Effector CD4-positive, alpha-beta T cell (primary cell): ENCODE measurements at places on chromosomes 3 and 15.
A peak's percentile ranks its signal among the peaks of the same experiment; 100 is the strongest.

DNA sequence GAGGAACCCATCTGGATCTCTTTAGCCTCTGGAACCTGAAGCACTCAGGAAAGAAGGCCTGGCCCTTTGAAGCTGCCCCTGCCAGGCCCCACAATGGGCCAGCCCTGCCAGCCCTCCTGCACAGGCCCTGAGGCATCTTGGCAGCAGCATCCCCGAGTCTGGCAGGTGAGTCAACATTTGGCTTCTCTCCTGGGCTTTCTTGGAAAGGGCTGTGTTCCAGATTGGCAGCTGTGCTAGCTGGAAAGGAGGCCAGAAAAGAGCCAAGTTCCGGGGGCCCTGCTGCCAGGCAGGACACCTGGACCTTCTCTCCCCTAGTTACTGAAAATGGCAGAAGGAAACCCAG lies 187.2 kb downstream of the SHQ1 start:
- no peak for DNase-seq

DNA sequence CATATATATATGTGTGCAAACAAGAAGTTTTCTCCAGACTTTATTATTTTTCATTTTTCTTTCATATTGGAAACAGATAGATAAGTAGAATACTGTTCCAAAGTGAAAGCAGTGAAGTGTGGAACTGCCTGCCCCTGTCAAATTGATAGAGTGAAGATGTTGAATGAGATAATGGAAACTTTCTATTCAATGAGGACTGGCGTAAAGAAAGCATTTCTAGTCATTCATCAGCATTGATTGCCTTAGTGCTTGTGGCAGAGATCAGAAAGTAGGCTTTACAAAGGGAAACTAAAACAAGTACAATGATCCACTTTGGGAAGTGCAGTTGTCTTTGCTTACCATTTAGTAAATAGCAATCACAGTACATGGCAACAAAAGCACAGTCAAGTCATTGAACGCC lies 300.0 kb downstream of the CADM2 start:
- no peak for DNase-seq

GRCh38 chr3:89212619-89213018 lies 105.2 kb downstream of the EPHA3 start:
- no peak for DNase-seq

DNA sequence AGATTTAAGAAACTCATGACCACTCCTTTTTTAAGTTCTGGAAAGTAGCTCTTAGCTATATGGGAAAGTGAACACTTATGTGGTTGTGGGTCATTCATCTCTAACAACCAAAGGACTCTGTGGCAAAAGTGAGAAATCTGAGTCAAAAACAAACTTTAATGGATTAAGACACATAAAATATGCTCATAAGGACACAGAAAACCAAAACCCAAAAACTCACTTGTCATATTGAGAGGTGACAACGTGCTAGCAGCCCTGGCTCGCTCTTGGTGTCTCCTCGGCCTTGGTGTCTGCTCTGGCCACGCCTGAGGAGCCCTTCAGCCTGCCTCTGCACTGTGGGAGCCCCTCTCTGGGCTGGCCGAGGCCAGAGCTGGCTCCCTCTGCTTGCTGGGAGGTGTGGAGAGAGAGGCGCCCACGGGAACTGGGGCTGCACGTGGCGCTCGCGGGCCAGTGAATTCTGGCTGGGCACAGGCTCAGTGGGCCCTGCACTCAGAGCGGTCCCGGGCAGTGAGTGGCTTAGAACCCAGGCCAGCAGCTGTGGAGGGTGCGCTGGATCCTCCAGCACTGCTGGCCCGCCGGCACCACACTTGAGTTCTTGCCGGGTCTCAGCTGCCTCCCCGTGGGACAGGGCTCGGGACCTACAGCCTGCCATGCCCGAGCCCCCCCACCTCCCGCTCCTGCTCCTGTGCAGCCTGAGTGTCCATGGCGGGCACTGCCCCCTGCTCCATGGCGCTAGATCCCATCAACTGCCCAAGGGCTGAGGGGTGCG lies 30.3 kb upstream of the SKIL start:
- DNase-seq: no peak

DNA sequence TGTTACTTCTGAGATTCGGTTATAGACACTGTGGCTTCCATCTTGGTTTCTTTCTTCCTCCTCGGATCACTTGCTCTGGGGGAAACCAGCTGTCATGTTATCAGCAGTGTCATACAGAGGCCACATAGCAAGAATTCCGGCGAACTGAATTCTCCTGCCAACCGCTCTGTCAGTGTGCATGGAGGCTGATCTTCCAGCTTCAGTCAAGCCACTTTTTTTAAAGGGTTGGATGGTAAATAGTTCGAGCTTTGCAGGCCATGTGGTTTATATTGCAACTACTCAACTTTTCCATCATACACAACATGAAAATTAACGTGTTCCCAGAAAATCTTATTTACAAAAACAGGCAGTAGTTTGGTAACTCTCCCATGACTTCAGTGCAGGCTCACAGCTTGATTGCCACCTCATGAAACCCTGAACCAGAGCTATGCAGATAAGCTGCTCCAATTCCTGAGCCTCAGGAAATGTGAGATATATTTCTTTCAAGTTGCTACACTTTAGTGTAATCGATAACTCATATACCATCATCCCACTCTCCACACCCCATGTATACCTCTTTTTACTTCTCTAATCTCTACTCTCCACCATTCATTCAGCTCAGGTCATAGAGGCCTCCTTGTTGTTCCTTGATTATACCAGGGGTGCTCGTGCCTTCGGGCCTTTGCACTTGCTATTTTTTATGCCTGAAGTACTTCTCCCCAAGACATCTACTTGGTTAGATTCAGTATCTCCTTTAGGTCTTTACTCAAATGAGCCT lies 7.2 kb downstream of the RPL22L1 start:
- DNase-seq: no peak

DNA sequence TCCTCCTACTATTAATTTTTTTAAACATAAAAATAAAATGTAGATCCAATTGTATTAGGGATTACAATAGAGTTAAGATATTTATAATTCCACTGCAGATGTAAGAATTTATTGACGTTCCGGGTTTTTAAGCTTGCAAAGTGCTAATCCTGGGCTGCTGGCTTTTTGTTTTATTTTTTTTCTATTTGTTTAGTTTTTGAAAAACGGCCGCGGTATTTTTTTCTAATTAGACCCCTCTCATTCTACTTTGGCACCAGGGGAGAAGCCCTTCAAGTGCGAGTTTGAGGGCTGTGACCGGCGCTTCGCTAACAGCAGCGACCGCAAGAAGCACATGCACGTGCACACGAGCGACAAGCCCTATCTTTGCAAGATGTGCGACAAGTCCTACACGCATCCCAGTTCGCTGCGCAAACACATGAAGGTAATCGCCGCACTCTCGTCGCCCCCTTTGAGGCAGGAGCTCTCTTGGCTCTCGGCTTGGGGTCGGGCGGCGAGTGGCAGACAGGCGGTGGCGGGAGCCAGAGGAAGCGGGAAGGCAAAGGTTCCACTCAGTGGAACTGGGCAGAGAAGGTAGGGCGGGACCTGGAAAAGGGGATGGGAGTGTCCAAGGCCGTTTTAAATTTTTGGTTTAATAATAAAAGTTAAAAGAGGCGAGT lies 3.2 kb downstream of the ZIC1 start:
- DNase-seq: no peak

DNA sequence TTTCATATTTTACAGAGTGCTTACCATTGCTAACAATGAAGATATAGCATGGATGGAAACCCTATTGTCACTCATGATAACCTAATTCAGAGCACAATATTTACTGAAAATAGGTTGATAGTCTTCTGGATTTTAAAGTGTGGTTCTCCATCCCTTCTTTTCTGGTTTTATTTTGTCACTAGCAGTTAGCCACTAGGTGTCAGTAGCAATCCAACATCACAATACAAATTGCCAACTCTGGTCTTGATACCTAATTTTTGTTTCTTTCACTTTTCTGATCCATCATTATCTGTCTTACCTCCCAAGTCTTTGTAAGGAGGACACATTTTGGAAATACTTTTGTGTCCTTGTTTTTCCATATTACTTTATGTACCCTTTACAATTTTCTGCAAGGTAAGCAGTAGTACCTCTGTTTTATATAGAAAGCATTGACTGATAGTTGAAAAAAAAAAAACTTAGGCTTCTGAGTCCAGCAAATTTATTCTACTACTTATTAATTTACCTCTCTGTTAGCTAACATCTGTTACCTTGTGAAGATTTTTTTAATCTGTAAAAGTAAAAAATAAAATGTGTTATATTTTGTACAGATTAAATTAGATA lies 28.3 kb upstream of the CRYBG3 start:
- peak; percentile 15 for DNase-seq

GRCh38 chr3:119637679-119638477 lies 22.5 kb downstream of the POPDC2 start:
- DNase-seq: no peak

GRCh38 chr15:69165637-69166025 lies 5.2 kb downstream of the GLCE start:
- DNase-seq: no peak

- DNase-seq: no peak
Measured at GRCh38 chr3:126912027-126912422, 70.9 kb upstream of the PLXNA1 start.

DNA sequence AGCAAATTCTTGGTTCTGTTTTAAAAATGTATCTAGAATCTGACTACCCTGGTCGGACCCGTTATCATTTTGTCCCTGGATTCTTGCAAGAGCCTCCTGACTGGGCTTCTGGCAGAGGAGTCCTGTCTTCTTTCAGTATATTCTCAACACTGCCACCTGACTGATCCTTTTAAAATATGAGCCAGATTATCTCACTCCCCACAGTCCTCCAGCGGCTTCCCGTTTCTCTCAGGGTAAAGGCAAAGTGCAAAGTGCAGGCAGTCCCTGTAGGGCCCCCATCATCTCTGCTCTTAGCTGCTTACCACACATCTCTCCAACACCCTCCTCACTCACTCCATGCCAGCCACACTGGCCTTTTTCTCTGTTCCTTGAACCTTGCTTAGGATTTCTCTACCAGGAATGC lies 28.4 kb downstream of the CRTC3 start:
- DNase-seq: no peak

- no peak for DNase-seq
Measured at GRCh38 chr15:48176112-48176511, 2.0 kb downstream of the MYEF2 start.

- DNase-seq: no peak
Measured at GRCh38 chr15:66955871-66956585, 109.4 kb upstream of the SMAD3 start.

DNA sequence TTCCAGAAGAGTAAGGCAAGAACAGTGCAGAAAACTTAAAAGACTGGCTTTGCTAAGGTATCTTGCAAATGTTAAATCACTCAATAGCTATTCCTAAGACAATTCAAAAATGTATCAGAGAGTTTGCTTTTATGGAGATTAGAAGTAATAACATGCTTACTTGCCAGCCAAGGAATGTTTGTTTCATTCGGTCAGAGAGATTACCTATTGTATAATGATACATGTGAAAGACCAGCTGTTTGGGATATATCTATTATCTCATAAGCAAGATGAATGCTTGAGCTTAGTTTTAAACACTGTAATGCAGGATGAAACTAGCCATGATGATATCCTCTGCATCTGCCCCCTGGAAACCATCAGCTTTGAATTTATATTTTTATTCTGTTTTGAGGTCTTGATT lies 70.7 kb downstream of the MAP2K5 start:
- no peak for DNase-seq
